ENCODE measurements at places on chromosomes 5 and 9. TPM values are rescaled to one million over a fixed set of nuclear protein-coding genes. Genes with fewer than 3 reads are reported as not detected.

DNA sequence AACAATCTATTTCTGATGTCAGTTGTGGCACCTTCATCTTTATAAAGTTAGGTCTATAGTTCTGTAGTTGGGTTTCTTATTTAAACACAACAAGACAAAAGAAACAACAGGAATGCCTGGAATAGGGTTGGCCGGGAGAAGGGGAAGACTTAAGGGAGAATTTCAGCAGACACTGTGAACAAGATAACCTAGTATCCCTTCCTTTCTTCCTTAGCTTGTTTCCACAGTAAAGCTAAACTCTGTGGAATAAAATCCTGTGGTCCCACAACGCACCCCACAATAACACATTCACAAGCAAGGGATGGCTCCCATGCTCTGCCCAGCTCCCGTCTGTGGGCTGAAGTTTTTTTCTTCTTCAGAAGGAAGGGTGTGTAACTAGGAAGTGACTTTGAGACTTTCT is 124.9 kb upstream of the SMARCA2 start:
- H3K36me3 ChIP-seq: no peaks in the 10 kb centered on the region
- no peak overlapping the region for H3K4me3 ChIP-seq
- H3K27me3 ChIP-seq: no peaks in the 10 kb centered on the region
- no peak overlapping the region for H3K27ac ChIP-seq

DNA sequence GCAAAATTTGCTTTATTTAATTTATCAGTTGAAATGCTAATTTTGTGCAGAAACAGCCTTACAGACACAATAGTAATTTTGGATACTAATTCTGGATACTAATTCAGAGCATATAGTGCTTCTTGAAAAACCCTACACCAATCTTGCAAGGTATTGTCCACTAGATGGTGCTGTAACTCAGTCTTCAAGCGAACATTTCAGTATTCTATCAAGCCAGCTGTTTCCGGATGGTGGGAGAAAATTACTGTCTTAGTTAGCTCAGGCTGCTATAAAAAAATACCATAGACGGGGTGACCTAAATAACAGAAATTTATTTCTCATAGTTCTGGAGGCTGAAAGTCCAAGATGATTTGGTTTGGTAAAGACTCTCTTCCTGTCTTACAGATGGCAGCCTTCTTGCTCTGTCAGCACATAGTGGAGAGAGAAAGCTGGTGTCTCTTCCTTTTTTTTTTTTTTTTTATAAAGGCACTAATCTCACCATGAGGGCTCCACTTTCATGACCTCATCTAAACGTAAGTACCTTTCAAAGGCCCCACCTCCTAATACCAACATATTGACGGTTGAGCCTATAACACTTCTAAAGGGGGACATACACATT is 1306.5 kb upstream of the CDH9 start:
- no peaks in the 10 kb centered on the region for H3K36me3 ChIP-seq
- no peak overlapping the region for H3K4me3 ChIP-seq
- H3K27ac ChIP-seq: no peak overlapping the region
- H3K4me1 ChIP-seq: no peaks in the 10 kb centered on the region
- DNase-seq: peak; percentile 1

Gene KIF4B
- not detected for total RNA-seq

Gene IFNA21
- total RNA-seq: not detected

DNA sequence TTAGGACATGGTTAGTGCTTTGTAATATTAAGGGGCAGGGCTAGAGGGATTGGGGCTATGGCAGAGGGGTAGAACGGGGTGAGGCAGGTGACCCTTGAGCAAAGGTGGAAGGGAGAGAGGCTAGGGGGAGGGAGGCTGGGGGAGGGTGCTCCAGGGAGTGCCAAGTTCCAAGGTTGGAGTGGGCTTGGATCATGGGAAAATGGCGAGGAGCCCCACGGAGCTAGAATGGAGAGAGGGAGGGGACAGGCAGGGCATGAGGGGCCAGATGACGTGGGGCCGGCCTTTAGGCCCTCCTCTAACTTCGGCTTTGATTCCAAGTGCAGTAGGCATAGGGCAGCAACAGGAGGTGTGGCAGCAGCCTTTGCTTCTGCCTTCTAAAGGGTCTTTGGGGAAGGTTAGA is 171.8 kb upstream of the PANK3 start:
- no peaks in the 10 kb centered on the region for H3K4me1 ChIP-seq
- no peaks in the 10 kb centered on the region for H3K36me3 ChIP-seq
- DNase-seq: no peak
- no peak overlapping the region for H3K27ac ChIP-seq
- no peak overlapping the region for H3K4me3 ChIP-seq

GRCh38 chr9:7079051-7079450 is 321.3 kb downstream of the KDM4C start:
- no peaks in the 10 kb centered on the region for H3K4me1 ChIP-seq
- H3K4me3 ChIP-seq: no peak overlapping the region
- no peak for DNase-seq
- no peak overlapping the region for H3K27ac ChIP-seq
- H3K27me3 ChIP-seq: no peaks in the 10 kb centered on the region

DNA sequence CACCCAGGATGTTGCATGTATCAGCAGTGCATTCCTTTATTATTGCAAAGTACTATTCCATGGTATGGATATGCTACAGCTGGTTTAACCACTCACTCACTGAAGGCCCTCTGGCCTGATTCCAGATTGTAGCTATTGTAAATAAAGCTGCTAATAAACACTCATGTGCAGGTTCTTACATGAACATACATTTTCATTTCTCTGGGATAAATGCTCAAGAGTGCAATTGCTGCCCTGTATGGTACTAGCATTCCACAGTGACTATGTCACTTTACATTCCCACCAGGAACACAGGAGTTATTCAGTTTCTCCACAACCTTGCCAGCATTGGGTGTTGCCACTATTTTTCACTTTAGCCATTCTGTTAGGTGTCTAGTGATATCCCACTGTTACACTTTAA is 267.6 kb downstream of the SPOCK1 start:
- no peaks in the 10 kb centered on the region for H3K36me3 ChIP-seq
- H3K27ac ChIP-seq: no peak overlapping the region
- no peaks in the 10 kb centered on the region for H3K4me1 ChIP-seq
- no peaks in the 10 kb centered on the region for H3K27me3 ChIP-seq
- no peak for DNase-seq

DNA sequence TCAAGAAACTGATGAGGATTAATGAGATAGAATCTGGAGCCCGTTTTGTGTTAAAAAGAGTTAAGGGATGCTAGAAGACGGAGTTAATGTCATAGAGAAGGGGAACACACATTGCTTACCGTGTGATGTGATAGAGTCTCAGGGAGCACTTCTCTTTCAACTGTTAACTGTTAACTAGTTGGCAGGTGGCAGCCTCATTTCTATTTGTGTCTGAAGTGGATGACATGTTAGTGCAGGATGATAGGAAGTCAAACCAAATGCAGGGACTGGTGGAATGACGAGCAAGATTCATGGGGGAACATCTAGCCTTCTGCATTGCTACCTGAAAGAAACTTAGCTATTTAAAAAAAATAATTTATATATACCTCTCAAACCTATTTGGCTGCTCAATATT is 222.7 kb downstream of the MAST4 start:
- no peak overlapping the region for H3K4me3 ChIP-seq
- no peak for DNase-seq
- no peaks in the 10 kb centered on the region for H3K36me3 ChIP-seq
- H3K4me1 ChIP-seq: peaks cover 13% of the 10 kb centered on the region

DNA sequence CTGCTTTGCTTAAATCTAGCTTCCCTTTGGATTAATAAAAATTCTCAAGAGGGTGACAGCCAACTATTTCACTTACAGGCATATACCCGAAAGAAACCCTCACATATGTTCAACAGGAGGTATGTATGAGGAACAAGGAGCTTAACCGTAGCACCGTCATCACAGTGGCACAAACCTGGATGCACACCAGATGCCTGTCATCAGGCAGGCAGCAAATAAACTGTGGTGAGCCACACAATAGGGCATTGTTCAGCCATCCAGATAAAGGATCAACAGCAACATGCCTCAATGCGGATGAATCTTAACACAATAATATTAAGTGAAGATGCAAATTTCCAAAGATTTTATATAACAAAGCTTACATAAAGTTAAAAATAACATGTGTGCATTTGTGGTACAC is 5.5 kb upstream of the TNFSF15 start:
- peaks cover 9% of the 10 kb centered on the region for H3K4me1 ChIP-seq
- no peak overlapping the region for H3K4me3 ChIP-seq
- DNase-seq: no peak
- H3K27ac ChIP-seq: no peak overlapping the region
- H3K27me3 ChIP-seq: no peaks in the 10 kb centered on the region

DNA sequence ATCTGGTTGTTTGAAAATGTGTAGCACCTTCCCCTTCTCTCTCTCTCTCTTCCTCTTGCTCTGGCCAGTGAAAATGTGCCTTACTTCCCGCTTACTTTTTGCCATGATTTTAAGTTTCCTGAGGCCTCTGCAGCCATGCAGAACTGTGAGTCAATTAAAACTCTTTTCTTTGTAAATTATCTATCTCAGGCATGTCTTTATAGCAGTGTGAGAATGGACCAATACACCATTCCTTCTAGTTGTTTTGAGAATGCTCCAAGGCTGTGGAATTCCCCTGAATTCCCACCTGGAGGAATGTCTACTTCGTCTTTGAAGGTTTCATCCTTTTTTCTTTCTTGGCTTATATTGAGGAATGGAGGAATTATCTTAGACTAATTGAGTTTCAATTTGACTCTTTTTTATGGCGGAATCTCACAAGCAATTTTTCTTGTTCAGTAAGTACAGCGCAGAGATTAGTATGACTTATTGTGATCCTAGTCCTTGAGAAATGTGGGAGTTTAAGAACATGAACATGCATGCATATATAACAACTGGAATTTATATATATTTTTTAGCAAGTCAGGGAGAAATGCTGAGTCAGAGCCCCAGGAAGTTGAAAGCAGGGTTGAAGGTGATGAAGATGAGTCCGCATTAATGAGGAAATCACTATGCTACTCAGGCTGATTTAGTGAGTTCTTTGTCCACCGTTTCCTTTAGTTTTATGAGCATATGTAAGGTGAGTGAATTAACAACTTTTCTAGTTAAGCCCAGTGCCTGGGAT is 488.1 kb upstream of the ADAMTS16 start:
- no peak for DNase-seq
- H3K4me3 ChIP-seq: no peak overlapping the region
- no peaks in the 10 kb centered on the region for H3K4me1 ChIP-seq

GRCh38 chr5:74275171-74275992 is 365.1 kb downstream of the ENC1 start:
- no peaks in the 10 kb centered on the region for H3K36me3 ChIP-seq
- no peak overlapping the region for H3K27ac ChIP-seq
- H3K4me3 ChIP-seq: no peak overlapping the region
- peaks cover 2% of the 10 kb centered on the region for H3K27me3 ChIP-seq
- no peaks in the 10 kb centered on the region for H3K4me1 ChIP-seq
- DNase-seq: no peak

DNA sequence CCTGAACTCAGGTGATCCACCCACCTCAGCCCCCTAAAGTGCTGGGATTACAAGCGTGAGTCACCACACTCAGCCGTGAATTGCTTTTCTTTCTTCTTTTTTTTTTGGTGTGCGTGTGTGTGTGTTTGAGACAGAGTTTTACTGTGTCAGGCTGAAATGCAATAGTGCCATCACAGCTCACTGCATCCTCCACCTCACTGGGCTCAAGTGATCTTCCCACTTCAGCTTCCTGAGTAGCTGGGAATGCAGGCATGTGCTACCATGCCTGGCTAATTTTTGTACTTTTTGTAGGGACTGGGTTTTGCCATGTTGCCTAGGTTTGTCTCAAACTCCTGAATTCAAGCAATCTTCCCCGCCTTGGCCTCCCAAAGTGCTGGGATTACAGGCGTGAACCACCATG is 113.7 kb upstream of the HAPLN1 start:
- no peak overlapping the region for H3K27ac ChIP-seq
- no peak overlapping the region for H3K4me3 ChIP-seq
- no peak for DNase-seq
- no peaks in the 10 kb centered on the region for H3K4me1 ChIP-seq
- H3K27me3 ChIP-seq: no peaks in the 10 kb centered on the region

Gene DDX4
- total RNA-seq: not detected

- H3K27me3 ChIP-seq: peaks cover 12% of the 10 kb centered on the region
- no peak overlapping the region for H3K27ac ChIP-seq
- peaks cover 12% of the 10 kb centered on the region for H3K4me1 ChIP-seq
- no peak for DNase-seq
These were observed 3.5 kb downstream of the ALDH7A1 start for GRCh38 chr5:126591549-126591948.

Gene CSF2
- not detected for total RNA-seq

- H3K27me3 ChIP-seq: no peaks in the 10 kb centered on the region
- H3K27ac ChIP-seq: no peak overlapping the region
These were observed 2.2 kb downstream of the SPIN1 start for GRCh38 chr9:88390371-88390990.

- no peaks in the 10 kb centered on the region for H3K36me3 ChIP-seq
- DNase-seq: no peak
- no peak overlapping the region for H3K27ac ChIP-seq
These were observed 390.2 kb downstream of the TLR4 start for GRCh38 chr9:118094387-118094786.

DNA sequence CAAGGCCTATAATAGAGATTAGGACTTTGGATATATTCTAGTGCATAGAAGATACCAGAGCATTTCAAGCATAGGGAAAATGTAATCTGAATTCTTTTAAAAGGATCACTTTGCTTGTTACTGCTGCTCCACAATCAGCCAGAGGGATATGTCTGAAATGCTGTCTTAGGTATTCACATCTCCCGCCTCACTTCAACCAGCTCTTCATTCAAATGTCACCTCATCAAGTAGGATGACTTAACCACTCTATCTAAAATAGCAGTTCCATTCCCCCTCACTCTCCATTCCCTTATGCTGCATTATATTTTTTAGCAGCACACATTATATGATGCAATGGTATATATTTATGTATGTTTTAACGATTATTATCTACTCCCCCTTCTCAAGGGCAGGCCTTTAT is 500.3 kb upstream of the GRIA1 start:
- H3K4me3 ChIP-seq: no peak overlapping the region
- no peaks in the 10 kb centered on the region for H3K27me3 ChIP-seq
- H3K36me3 ChIP-seq: no peaks in the 10 kb centered on the region
- no peak for DNase-seq

Gene PSMD5
- 44.0 TPM for total RNA-seq

- peak overlapping the region; percentile 92 for H3K4me3 ChIP-seq
- DNase-seq: no peak
- H3K27me3 ChIP-seq: no peaks in the 10 kb centered on the region
These were observed 1.9 kb upstream of the GPBP1 start for GRCh38 chr5:57171816-57172465.

GRCh38 chr9:106286249-106286648 is 576.7 kb upstream of the ZNF462 start:
- no peaks in the 10 kb centered on the region for H3K4me1 ChIP-seq
- H3K36me3 ChIP-seq: no peaks in the 10 kb centered on the region
- no peaks in the 10 kb centered on the region for H3K27me3 ChIP-seq
- DNase-seq: no peak
- H3K27ac ChIP-seq: no peak overlapping the region

- H3K4me3 ChIP-seq: no peak overlapping the region
- no peak for DNase-seq
- H3K36me3 ChIP-seq: no peaks in the 10 kb centered on the region
- H3K27me3 ChIP-seq: peaks cover 3% of the 10 kb centered on the region
- H3K27ac ChIP-seq: no peak overlapping the region
- peaks cover 32% of the 10 kb centered on the region for H3K4me1 ChIP-seq
These were observed 1.6 kb upstream of the TUT7 start for GRCh38 chr9:86355814-86356213.

Measured in CD4-positive, CD25-positive, alpha-beta regulatory T cell (primary cell).